ENCODE measurements at places on chromosomes 4 and X. TPM values are rescaled to one million over a fixed set of nuclear protein-coding genes. Genes with fewer than 3 reads are reported as not detected.

GRCh38 chrX:123324625-123325024 lies 140.5 kb downstream of the GRIA3 start:
- H3K4me3 ChIP-seq = no peak overlapping the region
- H3K27me3 ChIP-seq = no peaks in the 10 kb centered on the region
- no peaks in the 10 kb centered on the region for H3K4me1 ChIP-seq

DNA sequence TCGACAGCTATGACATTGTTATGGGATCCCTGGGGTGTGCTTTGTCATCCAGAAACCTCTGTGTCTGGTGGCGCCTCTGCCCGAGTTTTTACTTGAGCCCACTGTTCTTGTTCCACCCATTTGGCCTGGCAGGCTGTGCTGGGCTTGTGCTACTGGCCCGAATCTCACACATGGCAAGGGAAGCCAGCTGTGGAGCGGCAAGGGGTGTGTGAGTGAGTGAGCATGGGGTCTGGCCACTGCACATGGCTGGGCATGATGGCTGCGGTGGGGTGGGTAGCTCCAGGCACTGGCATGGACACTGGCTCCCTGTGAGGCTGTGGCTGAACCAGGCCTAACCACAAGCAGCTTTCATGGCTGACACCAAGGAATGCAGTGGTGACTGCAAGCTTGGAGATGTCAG lies 89.2 kb downstream of the DACH2 start:
- H3K4me1 ChIP-seq = no peaks in the 10 kb centered on the region
- no peaks in the 10 kb centered on the region for H3K36me3 ChIP-seq
- H3K27ac ChIP-seq = no peak overlapping the region
- H3K27me3 ChIP-seq = no peaks in the 10 kb centered on the region
- no peak for DNase-seq
- no peak overlapping the region for H3K4me3 ChIP-seq

DNA sequence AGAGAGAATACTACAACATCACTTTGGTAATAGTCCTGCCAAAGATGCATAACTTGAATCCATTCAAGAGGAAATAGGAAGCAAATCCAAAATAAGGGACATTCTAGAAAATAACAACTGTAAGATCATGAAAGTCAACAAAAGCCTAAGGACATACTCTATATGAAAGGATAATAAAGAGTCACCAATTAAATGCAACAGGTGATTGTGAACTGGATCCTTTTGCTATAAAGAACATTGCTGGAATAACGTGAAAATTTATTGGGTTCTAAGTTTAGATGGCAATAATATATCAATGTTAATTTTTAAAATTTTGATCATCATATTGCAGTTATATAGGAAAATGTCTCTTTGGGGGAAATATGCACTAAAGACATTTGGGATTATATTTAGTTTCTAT lies 20.0 kb downstream of the BEX4 start:
- H3K27ac ChIP-seq = no peak overlapping the region
- H3K36me3 ChIP-seq = no peaks in the 10 kb centered on the region
- H3K4me1 ChIP-seq = no peaks in the 10 kb centered on the region
- H3K27me3 ChIP-seq = no peaks in the 10 kb centered on the region
- no peak for DNase-seq

- H3K27me3 ChIP-seq = no peaks in the 10 kb centered on the region
- H3K27ac ChIP-seq = no peak overlapping the region
- no peak overlapping the region for H3K4me3 ChIP-seq
- no peaks in the 10 kb centered on the region for H3K4me1 ChIP-seq
These were observed 98.2 kb downstream of the ARSJ start for GRCh38 chr4:113881256-113881655.

GRCh38 chr4:110347805-110348204 lies 128.2 kb upstream of the ENPEP start:
- H3K4me3 ChIP-seq = no peak overlapping the region
- H3K4me1 ChIP-seq = peaks cover 35% of the 10 kb centered on the region
- no peak for DNase-seq
- H3K27ac ChIP-seq = no peak overlapping the region

DNA sequence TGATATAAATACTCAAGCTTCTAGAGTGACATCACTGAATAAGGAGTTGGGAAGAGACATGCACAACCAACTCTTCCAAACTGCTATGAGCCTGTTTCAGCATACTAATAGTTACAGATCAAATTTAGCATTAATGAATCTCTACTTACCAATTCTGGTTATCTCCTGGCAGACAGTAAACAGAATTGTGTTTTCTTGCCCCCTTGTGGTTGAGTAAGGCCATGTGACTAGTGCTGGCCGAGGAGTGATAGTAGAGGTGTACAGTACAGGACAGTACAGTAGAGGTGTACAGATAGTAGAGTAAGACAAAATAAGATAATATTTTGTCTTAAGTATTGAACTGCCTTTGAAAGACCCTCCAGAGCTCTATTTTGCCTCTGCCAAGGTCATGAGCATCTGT lies 681.4 kb downstream of the GABRG1 start:
- H3K36me3 ChIP-seq = no peaks in the 10 kb centered on the region
- H3K27ac ChIP-seq = no peak overlapping the region
- DNase-seq = peak; percentile 42
- no peaks in the 10 kb centered on the region for H3K27me3 ChIP-seq
- no peaks in the 10 kb centered on the region for H3K4me1 ChIP-seq

GRCh38 chrX:71922686-71923085 lies 12.0 kb downstream of the NHSL2 start:
- DNase-seq = no peak
- H3K4me1 ChIP-seq = no peaks in the 10 kb centered on the region
- H3K36me3 ChIP-seq = no peaks in the 10 kb centered on the region
- no peak overlapping the region for H3K4me3 ChIP-seq
- H3K27me3 ChIP-seq = no peaks in the 10 kb centered on the region
- no peak overlapping the region for H3K27ac ChIP-seq

- H3K4me1 ChIP-seq = no peaks in the 10 kb centered on the region
- no peaks in the 10 kb centered on the region for H3K36me3 ChIP-seq
- H3K4me3 ChIP-seq = no peak overlapping the region
- no peak overlapping the region for H3K27ac ChIP-seq
- no peaks in the 10 kb centered on the region for H3K27me3 ChIP-seq
These were observed 18.3 kb upstream of the PPID start for GRCh38 chr4:158741326-158742021.

GRCh38 chrX:65679071-65679540 lies 11.7 kb downstream of the MSN start:
- no peak for DNase-seq
- no peak overlapping the region for H3K4me3 ChIP-seq
- H3K4me1 ChIP-seq = peaks cover 7% of the 10 kb centered on the region
- no peaks in the 10 kb centered on the region for H3K36me3 ChIP-seq
- no peak overlapping the region for H3K27ac ChIP-seq

DNA sequence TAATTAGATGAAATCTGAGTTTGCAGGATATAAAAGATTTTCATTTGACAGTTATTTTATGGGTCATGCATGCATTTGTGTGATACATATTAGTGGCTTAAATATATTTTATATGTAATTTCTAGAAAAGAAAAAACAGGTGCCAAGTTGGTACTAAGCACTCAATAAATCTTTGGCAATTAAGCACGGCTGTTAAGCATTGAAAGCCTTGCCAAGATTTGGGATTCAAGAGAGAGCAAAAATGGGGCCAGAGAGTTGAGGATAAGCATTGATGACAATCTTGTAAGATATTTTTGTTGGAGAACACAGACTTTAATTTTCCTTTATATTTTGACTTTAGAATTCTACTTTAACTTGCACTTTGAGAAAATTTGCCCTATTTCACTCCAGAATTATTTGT lies 249.8 kb upstream of the MAD2L1 start:
- no peak overlapping the region for H3K4me3 ChIP-seq
- no peak overlapping the region for H3K27ac ChIP-seq
- peaks cover 6% of the 10 kb centered on the region for H3K4me1 ChIP-seq
- no peak for DNase-seq

The IL2RG gene
- total RNA-seq = 3.0 TPM

The NAA11 gene
- not detected for total RNA-seq
